ENCODE measurements at places on chromosomes 3 and 15.

DNA sequence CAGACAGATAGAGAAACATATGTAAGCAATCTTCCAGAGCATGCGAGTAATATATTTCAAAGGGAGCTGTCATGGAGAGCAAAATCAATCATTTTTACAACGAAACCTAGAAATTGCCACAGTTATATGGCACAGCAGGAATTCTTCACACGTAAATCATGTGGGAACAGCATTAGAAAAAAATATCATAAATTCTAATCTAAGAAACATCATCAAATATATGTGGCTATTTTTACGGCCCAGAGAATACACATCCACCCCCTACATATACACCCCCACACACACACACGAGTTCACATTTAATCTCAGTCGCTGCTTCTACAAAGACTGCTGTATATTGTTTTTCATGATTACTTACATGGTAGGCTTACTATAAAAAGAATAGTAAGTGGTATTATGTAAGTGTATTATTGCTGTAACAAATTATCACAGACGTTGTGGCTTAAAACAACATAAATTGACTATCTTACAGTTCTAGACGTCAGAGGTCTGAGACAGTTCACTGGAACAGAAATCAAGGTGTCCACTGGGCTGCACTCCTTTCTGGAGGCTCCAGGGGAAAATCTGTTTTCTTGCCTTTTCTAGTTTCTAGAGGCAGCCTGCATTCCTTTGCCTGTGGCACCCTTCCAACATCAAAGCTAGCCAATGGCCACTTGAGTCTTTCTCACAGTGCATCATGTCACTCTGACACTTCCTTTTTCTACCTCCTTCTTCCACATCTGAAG lies 363.3 kb downstream of the ULK4 start:
- no peak for DNase-seq

GRCh38 chr3:116413319-116413718 lies 32.0 kb downstream of the LSAMP start:
- DNase-seq: no peak

- no peak for DNase-seq
Observed at GRCh38 chr3:28624084-28624483, 275.5 kb upstream of the AZI2 start.

GRCh38 chr15:51536965-51537574 lies 85.5 kb downstream of the DMXL2 start:
- DNase-seq: no peak

- DNase-seq: no peak
Observed at GRCh38 chr15:27769652-27770051, 329.5 kb downstream of the OCA2 start.

- no peak for DNase-seq
Observed at GRCh38 chr3:94185753-94186152, 122.9 kb downstream of the NSUN3 start.

GRCh38 chr3:58203541-58203940 lies 7.2 kb downstream of the DNASE1L3 start:
- DNase-seq: no peak

All from amniotic stem cell (primary cell).